ENCODE measurements at places on chromosomes 2 and 18.

DNA sequence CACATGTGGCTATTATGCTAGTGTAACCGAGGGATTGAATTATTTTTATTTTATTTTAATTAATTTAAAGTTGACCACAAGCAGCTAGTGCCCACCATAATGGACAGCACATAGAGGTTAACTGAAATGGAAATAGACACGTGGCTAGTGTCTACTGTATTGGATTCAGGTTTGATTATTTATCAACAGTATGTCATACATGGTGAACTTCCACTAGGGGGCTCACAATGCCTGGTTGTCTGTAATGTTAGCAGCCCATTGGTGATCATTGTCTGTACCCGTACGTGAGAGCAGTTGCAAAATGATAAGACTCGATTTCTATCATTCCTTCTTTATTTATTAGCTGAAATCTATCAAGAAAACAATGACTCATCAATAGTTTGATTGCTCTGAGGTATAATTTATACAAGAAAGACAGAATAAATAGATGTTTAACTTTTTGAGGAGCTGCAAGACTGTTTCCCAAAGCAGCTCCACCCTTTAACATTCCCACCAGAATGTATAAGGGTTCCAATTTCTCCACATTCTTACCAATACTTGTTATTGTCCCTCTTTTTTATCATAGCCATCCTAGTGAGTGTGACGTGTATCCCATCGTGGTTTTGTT lies 76.5 kb downstream of the CYBRD1 start:
- DNase-seq, result peak; percentile 57

- DNase-seq, result no peak
Observed at GRCh38 chr2:209076151-209076550, 347.7 kb upstream of the MAP2 start.

DNA sequence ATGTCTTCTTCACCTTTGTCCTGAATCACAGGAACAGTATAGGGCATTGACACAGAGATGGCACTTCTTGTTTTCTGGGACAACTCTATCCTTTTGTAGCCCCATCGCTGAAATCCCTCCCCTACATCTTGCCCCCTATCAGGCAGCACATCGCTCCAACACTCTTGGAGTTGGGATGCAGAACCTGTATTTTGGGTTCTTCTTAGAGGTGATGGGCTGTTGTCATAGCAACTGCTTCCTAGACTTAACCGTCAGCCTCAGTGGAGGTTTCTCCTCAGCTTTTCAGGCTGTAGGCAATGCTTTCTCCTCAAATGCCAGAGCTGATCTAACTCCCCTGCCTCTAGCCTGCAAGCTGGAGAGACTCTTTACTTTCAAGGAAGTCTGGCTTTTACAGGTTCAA lies 99.9 kb upstream of the SPRED2 start:
- no peak for DNase-seq

DNA sequence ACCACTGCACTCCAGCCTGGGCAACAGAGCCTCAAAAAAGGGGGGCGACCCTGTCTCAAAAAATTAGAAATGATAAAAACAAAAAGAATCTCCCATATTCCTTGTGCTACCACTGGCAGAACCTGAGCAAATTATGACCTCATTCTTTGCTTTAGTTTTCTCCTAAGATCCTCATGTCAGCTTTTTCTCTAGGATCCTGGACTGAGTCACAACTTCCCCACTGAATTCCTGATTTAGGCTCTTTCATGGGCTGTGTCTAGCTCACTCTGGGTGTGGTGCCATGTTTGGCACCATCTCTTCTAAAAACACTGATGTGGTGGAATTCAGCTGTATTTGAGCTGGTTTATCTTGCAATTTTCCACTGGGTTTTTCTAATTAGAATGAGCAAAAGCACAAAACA lies 37.1 kb downstream of the EXOC6B start:
- DNase-seq, result peak; percentile 21

DNA sequence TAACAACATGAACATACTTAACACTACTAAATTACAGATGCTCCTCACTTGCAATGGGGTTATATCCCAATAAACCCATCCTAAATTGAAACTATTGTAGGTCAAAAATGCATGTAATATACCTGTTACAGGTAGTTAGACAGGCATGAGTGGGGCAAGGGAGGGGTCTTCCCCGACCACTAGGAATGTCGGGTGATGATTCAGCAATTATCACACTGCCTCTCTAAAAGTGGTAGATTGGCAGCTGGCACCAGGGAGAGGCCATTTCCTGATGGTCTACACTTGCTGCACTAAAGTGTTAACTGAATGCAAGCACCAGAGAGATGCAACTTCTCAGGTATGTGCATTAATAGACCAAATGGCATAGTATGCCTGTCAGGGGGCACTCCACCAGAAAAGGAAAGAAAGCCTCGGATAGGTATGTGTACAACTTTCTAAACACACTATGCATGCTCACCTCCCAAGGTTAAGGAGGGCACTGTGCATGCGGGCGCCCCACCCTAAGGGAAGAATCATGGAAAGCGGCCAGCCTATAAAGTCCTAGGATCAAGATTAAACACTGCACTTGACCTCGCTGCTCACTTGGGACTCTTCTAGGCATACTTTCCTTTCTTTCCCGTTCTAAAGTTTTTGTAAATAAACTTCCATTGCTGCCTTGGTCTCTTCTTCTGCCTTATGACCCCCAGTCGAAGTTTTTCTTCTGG lies 35.6 kb downstream of the PIGN start:
- no peak for DNase-seq

GRCh38 chr18:9547782-9548181 lies 66.6 kb downstream of the PPP4R1 start:
- DNase-seq, result no peak

GRCh38 chr18:61466736-61467135 lies 133.5 kb downstream of the CDH20 start:
- DNase-seq, result no peak

DNA sequence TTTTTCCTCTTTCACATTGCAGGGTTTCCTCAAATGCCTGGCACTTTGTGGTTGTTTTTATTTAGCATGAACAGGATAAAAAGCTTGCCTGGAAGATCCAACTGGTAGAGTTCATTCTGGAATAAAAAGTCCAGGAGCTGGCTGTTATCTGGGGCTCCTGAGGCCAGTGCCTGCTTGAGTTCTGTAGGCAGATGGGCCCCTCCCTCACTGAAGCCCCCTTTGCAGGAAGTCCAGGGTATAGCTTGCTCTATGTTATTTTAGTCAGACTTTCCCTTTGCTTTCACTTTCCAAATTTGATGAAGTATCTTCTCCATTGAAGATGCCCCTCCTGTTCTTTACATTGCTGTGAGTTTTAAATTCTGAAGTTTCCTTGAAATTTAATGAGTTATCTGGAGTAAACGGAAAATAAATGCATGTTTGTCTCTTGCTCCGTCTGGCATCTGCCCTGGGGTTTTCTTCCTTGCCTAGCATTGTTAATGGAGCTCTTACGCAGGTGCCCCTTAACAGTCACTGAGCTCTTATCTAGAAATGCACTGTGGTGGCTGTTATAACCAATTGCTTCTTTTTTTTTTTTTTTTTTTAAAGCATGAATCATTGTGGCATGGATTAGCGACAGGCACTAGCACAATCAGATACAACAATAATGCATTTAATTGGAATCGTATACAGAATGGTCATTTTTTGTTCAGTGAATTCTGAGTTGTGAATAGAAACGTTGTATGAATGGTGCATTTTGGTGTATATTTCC lies 27.0 kb upstream of the LPIN1 start:
- no peak for DNase-seq

- no peak for DNase-seq
Observed at GRCh38 chr2:54325148-54325547, 69.1 kb upstream of the TSPYL6 start.

- DNase-seq, result no peak
Observed at GRCh38 chr2:38409156-38410102, 32.4 kb upstream of the ATL2 start.

- no peak for DNase-seq
Observed at GRCh38 chr2:132550946-132551345, 119.1 kb downstream of the LYPD1 start.

DNA sequence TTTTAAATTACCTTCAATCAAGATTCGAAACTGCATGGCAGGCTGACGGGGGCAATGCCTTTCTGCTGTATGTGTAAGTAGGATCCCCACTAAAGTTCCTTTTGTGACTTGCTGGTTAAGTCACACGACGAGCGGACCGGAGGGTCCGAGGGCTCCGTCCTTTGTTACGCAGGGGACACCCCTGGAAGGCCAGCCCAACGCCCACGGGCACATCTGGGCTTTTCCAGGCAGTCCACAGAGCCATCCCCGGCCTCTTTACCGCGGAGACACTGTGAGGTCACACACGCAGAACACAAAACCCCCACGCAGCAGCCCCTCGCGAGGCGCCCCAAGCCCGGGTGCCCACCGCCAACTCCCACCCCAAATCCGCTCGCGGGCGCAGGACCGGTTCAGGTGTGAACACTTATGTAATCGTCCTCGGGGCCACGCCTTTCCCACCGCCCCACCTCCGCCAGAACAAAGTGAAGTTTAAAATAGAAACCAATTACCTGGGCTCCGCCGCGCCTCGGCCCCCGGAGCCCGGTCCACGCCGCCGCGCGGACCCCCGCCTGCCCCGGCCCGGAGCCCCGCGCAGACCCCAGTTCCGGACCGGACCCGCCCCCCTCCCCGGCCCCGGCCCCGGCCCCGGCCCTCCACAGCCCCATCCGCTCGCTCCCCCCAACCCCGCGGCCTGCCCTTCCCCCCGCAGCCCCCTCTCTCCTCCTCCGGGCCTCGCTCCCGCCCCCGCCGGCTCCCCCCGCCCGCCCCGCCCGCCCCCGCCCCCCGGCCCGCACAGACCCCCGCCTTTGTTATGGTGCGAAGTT lies 4.2 kb downstream of the ZNF516 start:
- DNase-seq, result no peak

GRCh38 chr18:40902436-40902835 lies 1052.6 kb upstream of the PIK3C3 start:
- DNase-seq, result no peak

- no peak for DNase-seq
Observed at GRCh38 chr2:234640657-234641056, 143.8 kb upstream of the ARL4C start.

DNA sequence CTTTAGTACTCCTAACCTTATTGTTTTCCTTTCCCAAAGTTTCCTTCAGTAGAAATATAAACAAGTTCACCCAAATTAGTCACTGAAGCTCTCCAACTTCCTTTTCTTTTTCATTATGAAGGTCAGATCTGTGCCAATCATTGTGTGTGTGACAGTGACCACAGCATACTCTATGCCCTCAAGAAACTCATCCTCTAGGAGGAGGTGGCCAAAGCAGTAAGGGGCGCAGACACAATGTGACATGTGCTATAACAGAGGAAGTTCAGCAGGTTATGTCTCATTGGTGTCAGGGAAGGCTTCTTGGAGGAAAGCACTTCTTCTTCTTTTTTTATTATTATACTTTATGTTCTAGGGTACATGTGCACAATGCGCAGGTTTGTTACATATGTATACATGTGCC lies 60.0 kb upstream of the PSME4 start:
- no peak for DNase-seq

GRCh38 chr2:159091976-159092375 lies 123.5 kb downstream of the TANC1 start:
- DNase-seq, result no peak

DNA sequence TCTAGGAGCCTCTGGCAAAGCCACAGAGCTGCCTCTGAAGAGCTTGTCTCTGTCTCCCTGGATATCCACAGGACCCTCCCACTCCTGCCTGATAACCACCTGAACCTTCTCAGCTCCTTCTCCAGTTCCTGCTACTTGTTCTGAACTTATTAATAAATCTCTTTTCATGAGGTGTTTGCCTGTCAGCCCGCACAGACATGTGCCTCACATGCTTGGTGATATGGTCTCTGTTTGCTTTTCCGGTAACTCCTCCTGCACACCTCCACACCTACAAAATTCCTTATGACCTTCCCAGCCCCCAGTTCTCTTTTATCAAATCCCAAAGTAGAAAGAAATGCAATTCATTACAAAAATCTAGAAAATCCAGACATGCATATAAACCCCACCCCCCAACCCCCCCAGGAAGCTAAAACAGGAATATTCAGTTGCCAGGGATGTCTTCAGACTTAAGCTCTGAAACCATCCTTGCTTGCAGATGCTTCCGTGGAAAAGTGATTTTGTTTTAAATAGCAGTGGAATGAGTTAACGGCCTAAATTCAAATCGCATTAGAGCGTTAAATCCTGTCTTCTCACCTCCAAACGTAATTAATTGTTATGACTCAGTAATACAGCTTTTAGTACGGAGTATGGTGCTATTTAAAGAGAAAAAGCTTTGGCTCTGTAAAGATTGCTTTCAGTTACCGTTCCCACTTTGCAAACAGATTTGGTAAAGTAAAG lies 2.1 kb upstream of the PID1 start:
- no peak for DNase-seq

DNA sequence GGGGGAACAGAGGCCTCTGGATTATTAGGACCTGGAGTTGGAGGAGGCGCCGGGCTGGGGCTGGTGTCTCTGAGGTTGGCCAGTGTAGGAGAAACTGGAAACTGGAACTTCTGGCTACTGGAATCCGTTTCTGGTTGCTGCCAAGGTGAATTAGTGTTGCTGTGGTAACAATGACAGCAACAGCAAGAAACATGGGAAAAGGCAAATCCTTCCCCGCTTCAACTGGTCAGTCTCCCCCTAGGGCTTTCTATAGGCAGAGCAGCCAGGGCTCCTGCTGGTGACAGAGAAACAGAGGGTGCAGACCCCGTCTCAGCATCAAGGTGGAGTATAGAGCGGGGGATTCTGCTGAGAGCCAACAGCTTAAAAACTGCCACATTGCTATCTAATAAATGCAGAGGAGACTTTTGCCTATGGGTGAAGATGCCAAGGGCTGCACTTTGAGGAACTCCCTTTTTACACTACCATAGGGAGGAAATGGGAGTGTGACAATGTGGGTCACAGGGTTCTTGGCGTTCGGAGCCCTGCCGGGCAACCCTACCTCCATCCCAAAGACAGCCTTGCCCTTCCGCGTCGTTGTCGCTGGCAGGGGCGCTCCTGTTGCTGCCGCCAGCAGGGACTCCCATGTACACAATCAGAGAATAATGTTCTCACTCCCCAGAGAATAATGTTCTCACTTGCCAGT lies 81.4 kb upstream of the CABLES1 start:
- peak; percentile 61 for DNase-seq

DNA sequence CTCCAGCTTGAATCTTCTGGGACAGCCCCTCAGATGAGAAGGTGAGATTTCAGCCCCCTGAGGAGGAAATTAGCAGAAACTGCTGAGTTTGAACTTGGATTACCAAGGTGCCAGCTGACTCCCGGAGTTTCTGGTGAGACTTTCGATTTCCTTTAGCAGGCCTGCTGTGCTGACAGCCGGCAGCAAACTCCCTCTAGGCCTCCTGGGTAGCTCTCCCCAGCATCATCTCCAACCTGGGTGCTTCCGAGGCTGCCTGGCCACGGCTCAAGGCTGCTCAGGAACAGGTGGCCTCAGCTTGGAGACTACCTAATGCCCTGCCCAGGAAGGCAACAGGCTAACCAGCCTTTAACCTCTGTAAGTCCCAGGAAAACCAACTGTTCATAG lies 16.5 kb downstream of the SDC1 start:
- DNase-seq, result peak; percentile 41

DNA sequence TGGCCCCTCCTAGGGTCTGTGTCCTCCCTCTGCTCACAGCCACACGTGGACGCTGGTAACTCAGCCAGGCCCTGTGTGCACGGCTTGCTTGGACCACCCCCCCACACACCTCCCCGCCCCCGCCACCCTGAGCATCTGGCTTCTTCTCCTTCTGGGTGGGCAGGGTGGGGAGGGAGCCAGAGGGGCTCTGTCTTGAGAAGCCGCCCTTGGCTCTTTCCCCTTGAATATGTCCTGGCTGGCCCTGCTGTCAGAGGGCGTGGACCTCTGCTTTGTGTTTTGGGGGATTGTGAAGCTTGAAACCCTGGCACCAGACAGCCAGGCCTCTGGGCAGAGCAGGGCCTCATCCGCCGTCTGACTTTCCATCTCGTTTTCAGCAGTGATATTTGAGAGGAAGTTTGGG lies 72.1 kb downstream of the GLI2 start:
- DNase-seq, result no peak

- no peak for DNase-seq
Observed at GRCh38 chr2:120953066-120953756, 217.5 kb downstream of the GLI2 start.

Measured in amniotic epithelial cell (primary cell).